Retina (tissue), 1 donor: ENCODE measurements at places on chromosomes 16 and 17.

- no peak for DNase-seq
Observed at GRCh38 chr16:66712512-66712911, 16.0 kb upstream of the CMTM4 start.

GRCh38 chr17:15893658-15894024, 51.3 kb upstream of the ADORA2B start:
- DNase-seq: no peak

DNA sequence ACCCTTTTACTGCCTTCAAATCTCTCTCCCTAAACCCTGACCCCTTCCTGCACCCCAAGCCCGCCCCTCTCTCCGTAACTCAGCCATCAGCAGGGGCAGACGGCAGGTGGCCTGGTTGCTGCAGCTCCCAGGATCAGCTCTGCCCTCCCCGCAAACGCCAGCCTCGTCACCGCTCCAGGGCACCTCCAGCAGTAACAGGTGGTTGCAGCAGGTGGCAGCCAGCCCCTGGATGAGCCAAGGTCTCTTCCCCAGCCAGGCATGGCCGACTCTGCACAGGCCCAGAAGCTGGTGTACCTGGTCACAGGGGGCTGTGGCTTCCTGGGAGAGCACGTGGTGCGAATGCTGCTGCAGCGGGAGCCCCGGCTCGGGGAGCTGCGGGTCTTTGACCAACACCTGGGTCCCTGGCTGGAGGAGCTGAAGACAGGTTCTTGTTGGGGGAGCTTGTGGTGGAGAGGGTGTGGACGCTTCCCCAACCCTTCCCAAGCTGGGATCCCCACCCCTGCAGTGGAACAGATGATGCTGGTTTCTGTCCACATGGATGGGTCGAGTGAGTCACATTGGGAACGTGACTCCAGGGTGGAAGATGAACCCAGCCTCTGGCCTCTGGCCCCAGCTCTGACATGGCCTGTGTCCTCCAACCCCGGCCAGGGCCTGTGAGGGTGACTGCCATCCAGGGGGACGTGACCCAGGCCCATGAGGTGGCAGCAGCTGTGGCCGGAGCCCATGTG, 558 bp downstream of the HSD3B7 start:
- no peak for DNase-seq

- no peak for DNase-seq
Observed at GRCh38 chr16:30117768-30118167, 4.4 kb upstream of the GDPD3 start.

DNA sequence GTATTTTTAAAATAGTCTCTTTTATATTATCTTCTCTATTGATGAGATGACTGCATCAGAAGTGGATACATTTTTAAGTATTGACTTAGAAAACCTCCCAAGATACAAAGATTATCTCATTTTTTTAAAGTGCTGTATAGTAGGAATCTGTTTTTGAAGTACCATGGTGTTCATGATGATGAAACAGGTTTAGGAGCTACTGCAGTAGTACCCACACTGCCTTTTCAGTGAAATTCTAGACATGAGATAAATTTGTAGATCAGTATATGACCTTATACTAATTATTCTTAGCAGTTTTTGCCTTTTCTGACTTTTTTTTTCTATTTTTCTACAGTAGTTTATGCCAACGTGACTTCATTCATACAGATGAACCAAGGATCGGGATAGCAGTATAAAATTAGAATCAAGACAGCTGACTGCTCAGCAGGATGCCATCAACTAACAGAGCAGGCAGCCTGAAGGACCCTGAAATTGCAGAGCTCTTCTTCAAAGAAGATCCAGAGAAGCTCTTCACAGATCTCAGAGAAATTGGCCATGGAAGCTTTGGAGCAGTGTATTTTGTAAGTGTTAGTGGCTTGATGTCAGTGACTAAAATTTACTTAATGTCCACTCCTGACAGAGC, 61.1 kb downstream of the TAOK1 start:
- DNase-seq: no peak

- DNase-seq: no peak
Observed at GRCh38 chr17:28204751-28205150, 114.2 kb upstream of the TMEM97 start.

DNA sequence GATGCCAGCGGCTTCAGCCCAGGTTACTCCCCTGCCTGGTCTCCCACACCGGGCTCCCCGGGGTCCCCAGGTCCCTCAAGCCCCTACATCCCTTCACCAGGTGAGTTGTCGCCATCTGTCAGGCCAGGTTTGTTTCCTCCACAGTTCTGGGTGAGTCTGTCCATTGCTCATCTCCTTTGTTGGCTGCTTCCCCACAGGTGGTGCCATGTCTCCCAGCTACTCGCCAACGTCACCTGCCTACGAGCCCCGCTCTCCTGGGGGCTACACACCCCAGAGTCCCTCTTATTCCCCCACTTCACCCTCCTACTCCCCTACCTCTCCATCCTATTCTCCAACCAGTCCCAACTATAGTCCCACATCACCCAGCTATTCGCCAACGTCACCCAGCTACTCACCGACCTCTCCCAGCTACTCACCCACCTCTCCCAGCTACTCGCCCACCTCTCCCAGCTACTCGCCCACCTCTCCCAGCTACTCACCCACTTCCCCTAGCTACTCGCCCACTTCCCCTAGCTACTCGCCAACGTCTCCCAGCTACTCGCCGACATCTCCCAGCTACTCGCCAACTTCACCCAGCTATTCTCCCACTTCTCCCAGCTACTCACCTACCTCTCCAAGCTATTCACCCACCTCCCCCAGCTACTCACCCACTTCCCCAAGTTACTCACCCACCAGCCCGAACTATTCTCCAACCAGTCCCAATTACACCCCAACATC, 28.8 kb downstream of the POLR2A start:
- no peak for DNase-seq

GRCh38 chr16:60279061-60279665, 1545.0 kb upstream of the GOT2 start:
- no peak for DNase-seq

GRCh38 chr17:49798738-49799137, 10.3 kb downstream of the KAT7 start:
- DNase-seq: no peak

DNA sequence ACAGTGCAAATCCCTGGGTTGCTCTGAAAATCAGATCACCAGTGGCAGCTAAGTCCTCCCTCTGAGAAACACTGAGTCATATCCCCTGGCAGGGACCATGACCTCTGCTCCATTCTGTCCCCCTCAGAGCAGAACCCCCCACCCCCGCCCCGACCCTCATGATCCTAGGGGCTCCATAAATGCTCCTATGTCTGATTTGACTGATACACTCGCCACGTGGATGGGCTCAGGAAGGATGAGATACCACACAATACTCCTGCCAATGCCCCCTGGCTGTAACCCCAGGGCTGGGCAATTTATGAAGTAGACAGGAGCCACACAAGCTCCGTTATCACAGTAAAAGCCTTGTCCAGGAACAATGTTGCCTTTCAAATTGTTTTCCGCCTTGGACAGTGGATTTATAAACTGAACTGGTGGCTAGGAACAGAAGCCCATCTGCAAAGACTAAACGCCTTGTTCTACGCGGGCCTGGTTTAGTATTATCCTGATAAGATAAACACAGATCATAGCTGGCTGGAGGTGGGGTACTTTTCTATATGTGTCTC, 394.8 kb downstream of the SLC39A11 start:
- no peak for DNase-seq

- no peak for DNase-seq
Observed at GRCh38 chr17:67068999-67069398, 24.6 kb downstream of the CACNG1 start.

GRCh38 chr17:41595585-41595984, 8.9 kb upstream of the KRT14 start:
- no peak for DNase-seq

DNA sequence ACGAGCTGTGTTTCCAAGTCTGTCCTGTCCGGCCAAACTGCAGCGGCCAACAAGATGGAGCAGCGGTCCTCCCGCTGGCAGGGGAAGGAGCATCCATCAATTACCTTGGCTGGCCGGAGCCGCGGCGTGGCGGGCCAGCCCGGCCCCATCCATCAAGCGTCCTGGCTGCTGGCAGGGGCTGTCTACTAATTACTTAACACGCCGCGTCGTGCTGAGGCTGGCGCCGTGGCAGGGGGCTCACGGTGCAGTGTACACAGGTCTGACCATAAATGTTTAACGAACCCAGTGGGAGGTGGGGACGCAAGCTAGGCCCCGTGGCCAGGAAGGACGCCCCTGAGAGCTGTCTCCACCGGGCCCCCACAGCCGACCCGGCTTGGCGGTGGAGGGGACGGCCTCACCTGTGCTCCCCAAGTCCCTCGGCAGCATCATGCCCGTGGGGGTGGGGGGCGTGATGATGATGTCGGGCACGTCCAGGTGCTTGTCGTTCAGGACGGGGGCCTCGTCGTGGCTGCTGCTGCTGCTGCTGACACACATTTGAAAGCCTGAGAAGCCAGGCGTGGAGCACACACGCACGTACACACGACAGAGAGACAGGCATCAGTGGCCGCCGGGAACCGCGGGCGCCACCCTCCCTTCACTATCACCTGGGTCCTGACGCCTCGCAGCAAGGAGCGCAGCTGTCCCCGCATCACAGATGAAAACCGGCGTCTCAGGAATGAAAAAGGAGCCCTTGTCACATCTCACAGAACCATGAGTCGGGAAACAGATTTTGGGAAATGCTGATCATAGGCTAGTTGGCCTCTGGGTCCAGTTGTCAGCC, 21.2 kb upstream of the GINS2 start:
- peak; percentile 69 for DNase-seq

DNA sequence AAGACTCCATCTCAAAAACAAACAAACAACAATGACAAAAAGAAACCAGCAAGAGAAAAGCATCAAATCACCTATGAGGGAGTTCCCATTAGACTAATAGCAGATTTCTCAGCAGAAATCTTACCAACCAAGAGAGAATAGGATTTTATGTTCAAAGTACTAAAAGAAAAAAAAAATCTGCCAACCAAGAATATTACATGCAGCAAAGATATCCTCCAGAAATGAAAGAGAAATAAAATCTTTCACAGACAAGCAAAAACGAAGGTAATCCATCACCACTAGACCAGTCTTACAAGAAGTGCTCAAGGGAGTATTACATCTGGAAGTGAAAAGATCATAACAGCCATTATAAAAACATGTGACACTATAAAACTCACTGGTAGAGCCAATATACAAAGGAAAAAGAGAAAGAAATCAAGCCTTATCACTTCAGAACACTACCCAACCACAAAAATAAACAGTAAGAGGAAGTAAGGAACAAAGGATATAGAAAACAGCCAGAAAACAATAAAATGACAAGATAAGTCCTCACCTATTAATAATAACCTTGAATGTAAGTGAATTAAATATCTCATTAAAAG, 66.3 kb downstream of the STX8 start:
- no peak for DNase-seq

- DNase-seq: peak; percentile 46
Observed at GRCh38 chr16:495127-495748, 32.3 kb upstream of the CAPN15 start.

DNA sequence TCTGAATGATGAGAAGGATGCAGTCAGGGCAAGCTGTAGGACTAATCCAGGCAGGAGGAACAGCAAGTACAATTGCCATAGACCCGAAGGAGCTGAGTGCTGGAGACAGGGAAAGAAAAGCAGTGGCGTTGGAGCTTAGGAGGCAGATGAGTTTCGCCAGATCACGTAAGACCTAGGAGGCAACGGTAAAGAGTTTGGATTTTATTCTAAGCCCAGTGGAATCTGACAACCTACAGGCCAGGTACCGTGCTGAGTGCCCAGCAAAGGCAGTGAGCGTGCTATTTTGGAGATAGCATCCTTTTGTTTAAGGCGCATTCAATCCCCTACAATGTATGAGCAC, 1.2 kb downstream of the USP43 start:
- no peak for DNase-seq

GRCh38 chr16:49867796-49868668, 12.1 kb upstream of the ZNF423 start:
- peak; percentile 51 for DNase-seq
